ENCODE measurements at places on chromosomes 3 and 15.

- no peak for DNase-seq
Measured at GRCh38 chr3:65642883-65643282, 395.8 kb downstream of the MAGI1 start.

DNA sequence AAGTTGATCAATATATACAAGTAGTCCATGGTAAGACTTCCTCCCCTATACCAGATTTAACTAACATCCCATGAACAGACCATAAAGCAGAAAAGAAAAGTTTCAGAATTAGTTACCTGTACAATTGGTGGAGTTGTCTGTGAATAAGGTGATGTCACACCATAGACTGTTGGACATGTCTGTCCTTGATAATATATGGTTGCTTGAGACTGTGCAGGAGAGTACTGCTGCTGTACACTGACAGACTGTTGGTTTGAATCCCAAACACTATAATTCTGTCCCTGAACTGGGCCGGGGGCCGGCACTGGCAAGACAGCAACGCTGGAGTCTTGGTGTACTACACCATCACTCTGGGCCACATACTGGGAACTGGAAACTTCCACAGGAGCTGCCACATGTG lies 77.2 kb downstream of the NBEAL2 start:
- no peak for DNase-seq

DNA sequence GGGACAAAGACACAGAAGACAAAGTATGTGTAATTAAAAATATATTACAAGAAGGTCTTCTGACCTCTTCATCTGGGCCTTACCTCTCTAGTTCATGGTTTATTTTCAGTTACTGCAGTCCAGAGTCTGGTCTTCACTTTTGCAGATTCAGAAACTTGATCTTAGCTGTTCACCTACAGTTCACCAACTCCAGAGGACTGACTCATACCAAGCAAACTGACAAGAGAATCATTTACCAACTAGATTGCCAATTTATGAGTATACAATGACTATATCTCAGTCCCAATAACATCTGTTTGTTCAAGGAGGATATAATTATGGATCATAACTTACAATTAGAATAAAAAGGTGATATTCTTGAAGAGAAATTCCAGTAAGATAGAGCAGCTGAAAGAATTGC lies 9.0 kb downstream of the P2RY1 start:
- DNase-seq, result no peak

GRCh38 chr15:78242128-78242527 lies 7.8 kb upstream of the ACSBG1 start:
- no peak for DNase-seq

DNA sequence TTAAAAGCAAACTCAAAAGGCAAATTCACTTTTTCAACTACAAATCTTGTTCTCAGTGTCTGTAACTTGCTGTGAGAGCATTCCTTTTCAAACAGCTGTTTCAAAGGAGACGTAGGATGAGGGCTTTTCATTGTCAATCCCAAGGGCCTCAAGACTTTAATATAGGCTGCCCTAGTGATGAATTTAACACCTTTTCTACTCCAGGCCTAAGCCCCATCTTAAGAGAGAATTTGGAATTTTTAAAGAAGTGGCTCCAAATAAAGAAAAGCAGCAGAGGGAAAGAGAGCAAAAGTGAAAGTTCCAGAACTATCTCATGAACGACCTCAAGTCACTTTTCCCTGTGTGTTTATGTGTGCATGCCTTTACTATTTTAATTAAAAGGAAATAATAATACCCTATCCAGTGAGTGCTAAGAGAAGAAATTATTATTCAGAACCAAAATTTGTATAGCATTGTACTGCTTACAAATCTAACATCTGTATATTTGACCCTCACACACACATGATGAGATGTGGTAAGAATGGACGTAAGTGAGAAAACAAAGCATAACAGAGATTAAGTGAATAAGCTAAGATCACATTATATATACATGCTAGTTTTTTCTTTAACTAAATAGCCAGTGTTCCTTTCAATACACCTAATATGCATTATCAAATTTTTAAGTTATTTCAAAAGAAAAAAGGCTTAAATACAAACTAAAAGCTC lies 196.4 kb downstream of the VGLL3 start:
- no peak for DNase-seq

DNA sequence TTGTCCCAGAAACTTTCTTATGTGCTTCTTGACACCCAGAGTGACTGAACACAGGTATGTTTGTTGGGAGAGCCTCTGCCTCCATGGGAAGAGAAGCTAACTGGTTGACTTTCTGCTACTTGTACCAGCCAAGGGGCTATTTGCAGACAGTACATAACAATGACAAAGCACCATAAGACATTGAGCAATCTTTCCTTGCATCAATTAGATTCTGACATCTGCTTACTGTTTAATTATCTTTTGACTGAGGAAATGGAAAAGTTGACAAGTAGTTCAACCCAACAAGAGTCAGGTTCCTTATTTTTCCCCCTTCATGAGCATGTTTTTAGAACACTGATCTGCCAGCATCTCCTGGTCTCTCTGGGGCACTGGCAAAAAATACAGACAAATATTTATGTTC lies 157.7 kb downstream of the RPLP1 start:
- no peak for DNase-seq

DNA sequence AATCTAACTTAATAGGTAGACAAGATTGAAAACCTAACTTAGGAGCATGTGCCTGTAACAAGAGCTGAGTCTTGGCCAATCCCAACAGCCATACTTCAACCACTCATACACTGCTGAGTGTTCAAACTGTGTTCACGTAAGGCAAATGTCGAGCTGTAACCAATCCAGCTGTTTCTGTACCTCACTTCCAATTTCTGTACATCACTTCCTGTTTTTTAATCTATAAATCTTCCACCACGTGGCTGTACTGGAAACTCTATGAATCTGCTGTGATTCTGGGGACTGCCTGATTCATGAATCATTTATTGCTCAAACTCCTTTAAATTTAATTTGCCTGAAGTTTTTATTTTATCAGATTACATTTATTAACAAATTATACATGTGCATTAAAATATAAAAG lies 44.6 kb upstream of the NEDD4 start:
- no peak for DNase-seq

DNA sequence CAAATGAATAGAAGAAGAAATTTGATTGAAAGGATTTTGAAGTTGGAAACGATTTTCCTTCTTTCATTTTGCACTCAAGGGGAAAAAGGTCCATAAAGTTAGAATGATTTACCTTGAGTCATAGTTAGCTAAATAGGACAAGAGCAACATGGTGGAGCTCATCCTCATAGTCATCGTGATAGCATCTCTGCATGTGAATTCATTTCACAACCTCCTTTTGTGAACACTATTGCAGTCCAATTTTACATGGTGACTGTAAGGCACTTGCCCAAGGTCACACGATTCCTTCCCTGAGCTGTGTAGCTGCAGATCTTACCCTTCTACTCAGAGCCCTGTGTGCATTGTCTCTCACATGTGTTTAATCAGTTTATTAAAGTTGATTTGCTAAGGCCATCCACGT lies 359.8 kb upstream of the C2CD4B start:
- no peak for DNase-seq

- DNase-seq, result no peak
Measured at GRCh38 chr15:50774450-50774849, 8.9 kb upstream of the SPPL2A start.
